CD14-positive monocyte (primary cell): ENCODE measurements at places on chromosomes 13 and 19.

DNA sequence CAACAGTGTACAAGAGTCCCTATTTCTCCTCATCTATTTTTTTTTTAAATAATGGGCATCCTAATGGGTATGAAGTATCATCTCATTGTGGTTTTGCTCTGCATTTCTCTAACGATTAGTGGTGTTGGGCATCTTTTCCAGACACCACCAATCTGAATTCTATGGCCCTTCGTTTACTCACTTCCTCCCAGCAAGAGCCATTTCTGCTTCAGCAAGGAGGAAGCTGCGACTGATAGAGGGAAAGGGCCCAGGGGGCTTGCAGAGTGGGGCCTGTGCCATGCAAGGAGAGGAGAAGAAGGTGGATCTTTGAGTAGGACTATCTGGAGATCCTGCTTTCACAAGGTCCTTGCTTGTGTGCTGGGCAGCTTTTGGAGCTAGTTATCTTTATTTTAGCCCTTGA, 58.0 kb downstream of the USPL1 start:
- peak; percentile 27 for DNase-seq

- DNase-seq, result peak; percentile 41
Measured at GRCh38 chr13:98570929-98571372, 6.0 kb downstream of the STK24 start.

GRCh38 chr13:93292366-93292765, 65.8 kb downstream of the GPC6 start:
- no peak for DNase-seq

GRCh38 chr13:35475212-35475959, 1.1 kb downstream of the MAB21L1 start:
- no peak for DNase-seq

DNA sequence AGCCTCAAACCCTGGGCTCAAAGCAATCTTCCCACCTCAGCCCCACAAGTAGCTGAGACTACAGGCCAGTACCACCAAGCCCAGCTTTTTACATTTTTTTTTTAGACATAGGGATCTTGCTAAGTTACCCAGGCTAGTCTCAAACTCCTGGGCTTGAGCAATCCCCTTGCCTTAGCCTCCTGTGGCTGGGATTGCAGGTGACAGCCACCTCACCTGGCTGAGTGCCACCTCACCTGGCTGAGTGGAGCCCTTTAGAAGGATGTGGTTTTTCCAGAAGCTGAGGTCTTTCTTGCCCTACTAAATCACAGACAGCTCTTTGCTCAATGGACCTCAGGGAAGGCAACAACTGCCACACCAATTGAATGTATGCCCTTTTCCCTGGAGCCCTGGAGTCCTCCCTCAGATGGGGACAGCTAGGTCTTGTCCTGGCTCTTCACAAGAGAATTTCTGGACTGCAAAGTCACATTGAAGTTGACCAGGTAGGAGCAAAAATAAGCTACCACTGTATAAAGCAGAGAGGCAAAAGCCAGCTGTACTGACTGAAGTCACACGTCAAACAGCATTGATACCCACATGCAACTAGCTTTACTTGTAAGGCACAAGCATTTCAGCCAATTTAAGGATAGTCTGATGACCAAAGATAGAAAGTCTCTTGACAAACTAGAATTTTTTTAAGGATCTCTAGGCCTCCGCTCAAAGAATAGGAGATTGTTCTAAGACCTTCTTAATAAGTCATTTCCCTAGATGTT, 14.0 kb downstream of the PDX1 start:
- no peak for DNase-seq

GRCh38 chr19:5893907-5894703, 9.5 kb downstream of the NDUFA11 start:
- no peak for DNase-seq

DNA sequence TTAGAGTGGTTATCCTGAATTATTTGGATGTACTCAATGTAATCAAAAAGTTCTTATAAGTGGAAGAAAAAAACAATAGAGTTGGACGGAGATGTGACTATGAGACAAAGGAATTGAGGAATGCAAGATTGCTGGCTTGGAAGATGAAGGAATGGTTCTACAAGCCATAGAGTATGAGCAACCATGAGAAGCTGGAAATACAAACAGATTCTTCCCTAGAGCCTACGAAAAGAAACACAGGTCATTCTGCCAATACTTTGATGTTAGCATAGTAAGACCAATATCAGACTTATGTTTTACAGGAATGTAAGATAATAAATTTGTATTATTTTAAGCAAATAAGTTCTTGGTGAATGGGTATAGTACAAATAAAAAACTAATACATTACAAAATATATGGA, 249.2 kb downstream of the DIAPH3 start:
- DNase-seq, result no peak

GRCh38 chr13:60755380-60756163, 358.6 kb downstream of the TDRD3 start:
- no peak for DNase-seq

DNA sequence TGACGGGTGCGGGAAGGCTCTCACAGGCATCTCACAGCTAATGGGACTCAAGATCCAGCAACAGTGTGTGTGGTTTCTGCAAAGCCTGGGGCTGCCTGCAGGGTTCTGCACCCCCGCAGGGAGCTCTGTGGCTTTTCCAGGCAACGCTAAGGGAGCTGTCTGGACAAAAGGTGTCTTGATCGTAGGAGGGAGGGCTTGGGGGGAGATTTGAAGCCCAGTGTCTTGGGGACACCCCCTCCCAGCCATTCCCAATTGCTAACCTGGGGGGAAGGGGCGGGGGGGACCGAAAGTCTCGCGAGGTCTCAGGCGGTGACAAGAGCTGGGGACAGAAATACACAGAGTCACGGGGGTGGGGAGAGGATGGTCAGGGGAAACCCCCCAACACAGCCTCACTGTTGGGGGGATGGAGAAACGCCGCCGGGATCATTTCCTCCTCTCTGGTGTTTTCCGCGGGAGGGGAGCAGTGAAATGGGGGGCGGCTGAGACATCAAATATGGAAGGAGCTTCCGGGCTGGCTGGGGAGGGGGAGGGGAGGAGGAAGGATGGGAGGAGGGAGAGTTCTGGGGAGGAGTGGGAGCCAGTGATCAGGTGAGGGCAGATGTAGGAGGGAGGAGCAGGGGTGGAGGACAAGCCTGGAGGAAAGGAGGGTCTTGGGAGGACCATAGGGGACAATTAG, 13.3 kb downstream of the KCNC3 start:
- DNase-seq, result no peak
